ENCODE measurements at places on chromosomes 7 and 10.

DNA sequence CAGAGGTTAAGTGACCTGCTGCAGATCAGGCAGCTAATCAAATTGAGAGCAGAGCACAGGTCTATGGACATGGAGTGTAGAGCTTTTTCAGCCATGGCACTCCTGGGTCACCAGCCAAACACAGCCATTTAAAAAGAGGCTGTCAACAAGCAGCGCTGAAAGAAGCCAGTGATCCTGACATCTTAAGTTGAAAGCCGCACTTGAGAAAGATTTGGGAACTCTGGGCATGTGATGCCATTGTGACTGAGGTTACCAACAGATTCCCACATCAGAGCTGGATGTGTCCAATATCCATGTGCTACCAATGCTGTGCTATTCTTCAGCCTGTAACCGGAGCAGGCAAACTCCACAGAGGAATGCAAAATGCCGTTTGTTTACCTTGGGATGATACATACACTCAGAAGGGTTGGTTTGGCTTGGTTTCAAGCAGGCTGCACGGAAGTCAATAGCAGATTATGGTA, 56.2 kb upstream of the ABLIM1 start:
- no peak for DNase-seq

DNA sequence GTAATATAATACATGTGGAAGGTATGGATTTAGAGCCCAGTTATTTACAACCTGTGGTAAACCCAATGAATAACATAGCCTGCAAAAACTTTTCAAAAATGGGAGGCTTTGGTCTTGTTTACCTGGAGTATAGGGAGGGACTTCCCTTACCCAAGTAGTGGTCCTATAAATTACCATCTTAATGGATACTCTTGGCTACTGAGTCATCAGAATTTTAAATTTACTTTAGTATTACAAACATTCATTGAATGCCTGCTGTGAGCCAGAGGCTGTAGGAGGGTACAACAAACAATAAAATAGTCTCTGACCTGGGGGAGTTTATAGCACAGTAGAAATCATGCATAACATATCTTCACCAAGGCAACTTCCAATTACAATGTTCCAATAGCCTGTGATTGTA, 365.1 kb downstream of the BBS9 start:
- DNase-seq = no peak

DNA sequence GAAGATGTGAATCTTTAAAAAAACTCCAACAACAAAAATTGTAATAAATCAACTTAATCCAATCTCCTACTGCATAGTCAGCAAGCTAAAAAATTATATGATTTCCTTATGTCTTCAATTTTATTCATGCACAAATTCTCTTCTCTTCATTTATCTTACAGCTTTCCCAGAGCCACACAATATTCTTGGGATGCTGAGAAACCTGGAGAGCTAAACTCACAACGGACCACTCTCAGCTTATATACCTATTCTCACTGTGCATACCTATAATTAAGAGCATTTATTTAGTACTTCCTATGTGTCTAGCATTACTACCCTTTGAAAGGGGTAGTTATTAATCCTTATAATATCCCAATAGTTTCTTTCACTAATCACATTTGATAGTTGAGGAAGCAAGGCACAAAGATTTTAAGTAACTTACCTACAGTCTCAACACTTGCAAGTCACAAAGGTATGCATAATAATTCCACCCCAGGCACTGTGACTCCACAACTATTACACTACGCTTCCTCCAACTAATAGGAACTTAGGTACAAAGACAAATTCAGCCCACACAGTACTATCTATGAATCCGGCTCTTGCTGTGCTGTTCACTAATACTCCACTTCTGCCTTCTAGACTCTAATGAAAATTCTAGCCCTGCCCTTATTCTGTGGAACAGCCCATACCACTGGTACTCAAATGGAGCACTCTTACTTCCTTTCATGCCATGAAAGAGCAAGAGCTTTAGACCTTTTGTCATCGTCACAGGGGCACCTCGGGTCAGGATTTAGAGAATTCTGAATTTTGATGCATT, 5.1 kb downstream of the CCDC71L start:
- no peak for DNase-seq

DNA sequence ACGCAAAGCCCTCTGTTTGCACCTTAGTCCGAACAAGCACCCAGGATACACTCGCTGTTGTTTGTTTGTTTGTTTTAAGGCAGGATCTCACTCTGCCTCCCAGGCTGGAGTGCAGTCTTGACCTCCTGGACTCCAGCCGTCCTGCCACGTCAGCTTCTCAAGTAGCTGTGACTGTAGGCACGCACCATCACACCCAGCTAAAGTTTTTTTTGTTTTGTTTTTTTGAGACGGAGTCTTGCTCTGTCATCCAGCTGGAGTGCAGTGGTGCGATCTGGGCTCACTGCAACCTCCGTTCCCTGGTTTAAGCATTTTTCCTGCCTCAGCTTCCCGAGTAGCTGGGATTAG, 76.8 kb downstream of the CTBP2 start:
- DNase-seq = no peak

GRCh38 chr7:67947646-67948045, 951.0 kb downstream of the TYW1 start:
- DNase-seq = no peak

- DNase-seq = no peak
Observed at GRCh38 chr10:48652344-48652743, 32.3 kb upstream of the WDFY4 start.

DNA sequence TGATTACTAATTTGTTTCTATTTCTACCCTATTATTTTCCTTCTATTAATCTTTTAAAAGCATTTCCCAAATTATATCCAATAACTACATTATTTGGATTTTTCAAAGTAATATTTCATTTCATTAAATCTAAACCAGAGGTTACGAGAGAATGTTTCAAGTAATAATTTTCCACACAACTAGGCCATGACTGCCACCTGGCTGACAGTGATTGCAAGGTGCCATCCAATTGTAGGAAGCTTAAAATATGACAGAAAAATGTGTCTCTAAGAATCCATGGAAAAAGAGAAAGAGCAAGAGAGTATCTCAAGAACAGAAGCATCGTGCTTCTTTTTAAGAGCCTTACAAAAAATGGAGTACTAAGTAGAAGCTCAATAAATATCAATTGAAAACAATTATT, 48.7 kb downstream of the TPK1 start:
- no peak for DNase-seq

GRCh38 chr10:127195041-127195506, 1.3 kb downstream of the INSYN2A start:
- DNase-seq = no peak

- DNase-seq = no peak
Observed at GRCh38 chr10:12502526-12503274, 153.4 kb downstream of the CAMK1D start.

GRCh38 chr10:114393482-114393881, 10.8 kb downstream of the AFAP1L2 start:
- no peak for DNase-seq

- DNase-seq = no peak
Observed at GRCh38 chr7:49805371-49806007, 32.1 kb downstream of the VWC2 start.

DNA sequence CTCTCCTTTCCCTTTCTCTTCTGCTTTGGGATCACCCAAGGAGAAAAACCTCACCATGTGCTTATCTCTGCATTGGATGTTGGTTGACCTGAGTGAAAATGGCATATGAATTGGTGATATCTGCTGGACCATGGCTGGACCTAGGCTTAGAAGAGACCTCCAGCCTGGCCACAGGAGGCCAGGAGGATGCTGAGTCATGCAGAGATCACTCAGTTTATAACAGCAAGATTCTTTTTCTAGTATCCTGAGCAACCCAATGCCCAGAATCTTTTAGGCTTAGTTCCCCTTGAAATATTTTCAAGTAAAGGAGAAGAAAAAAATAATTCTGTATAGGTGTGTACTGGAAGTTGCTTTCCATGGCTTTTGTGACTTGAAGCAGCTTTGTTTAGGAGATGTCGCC, 236.3 kb downstream of the KLF6 start:
- no peak for DNase-seq

- DNase-seq = no peak
Observed at GRCh38 chr7:121006711-121007315, 18.3 kb downstream of the CPED1 start.

- no peak for DNase-seq
Observed at GRCh38 chr10:49751636-49752510, 10.2 kb downstream of the OGDHL start.

- no peak for DNase-seq
Observed at GRCh38 chr10:58385784-58386112, 538 bp downstream of the TFAM start.

DNA sequence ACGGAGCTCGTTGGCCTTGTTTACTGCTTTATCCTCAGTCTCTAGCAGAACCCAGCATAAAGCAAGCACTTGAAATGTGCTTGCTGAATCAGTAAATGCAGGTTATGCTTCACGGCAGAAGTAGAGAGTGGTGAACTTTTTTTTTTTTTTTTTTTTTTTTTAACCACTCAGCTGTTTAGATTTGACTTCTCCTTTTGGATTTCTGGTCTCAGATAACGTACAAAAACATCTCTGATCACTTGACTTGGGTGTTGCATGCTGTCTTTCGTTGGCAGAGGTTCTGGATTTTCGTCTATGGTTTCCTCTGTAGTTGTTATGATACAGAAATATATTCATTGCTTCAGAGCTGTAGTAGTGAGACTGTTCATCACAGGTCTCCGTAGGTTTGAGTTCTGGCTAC, 242.5 kb upstream of the HABP2 start:
- DNase-seq = no peak

DNA sequence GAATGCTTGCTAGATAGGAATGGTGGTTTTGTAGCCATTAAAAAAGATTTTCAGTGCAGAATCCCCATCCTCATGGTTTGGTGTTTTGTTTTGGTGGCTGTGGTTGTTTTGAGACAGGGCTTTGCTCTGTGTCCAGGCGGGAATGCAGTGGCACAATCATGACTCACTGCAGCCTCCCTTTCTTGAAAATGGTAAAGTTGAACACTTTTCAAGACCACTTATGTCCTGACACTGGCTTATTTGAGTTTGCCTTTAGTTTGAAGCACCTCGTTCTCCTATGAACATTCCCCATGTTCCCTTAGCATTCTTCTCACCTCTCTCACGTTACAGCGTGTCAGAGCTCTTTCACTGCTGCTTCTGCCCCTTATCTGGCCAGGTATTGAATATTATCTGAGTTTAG, 140.1 kb downstream of the LRRC4 start:
- DNase-seq = no peak

GRCh38 chr7:75925717-75926435, 10.9 kb downstream of the POR start:
- no peak for DNase-seq

DNA sequence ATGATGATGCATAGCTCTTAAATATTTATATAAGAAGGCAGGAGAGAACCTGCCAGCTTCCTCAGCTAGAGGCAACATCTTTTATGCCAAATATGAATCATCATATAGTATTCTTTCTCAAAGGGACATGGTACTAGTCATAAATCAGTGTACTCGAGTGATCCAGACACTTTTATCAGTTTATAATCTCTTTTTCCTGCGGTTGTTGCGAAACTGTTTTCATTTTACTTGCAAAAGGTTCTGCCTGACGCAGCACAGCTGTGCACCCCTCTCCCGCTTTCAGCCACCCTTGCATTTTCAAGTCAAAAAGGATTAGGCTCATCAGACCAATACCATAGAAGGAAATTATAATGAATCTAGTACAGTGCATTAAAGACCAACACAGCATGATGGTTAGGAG, 332.3 kb upstream of the PRKCQ start:
- no peak for DNase-seq

DNA sequence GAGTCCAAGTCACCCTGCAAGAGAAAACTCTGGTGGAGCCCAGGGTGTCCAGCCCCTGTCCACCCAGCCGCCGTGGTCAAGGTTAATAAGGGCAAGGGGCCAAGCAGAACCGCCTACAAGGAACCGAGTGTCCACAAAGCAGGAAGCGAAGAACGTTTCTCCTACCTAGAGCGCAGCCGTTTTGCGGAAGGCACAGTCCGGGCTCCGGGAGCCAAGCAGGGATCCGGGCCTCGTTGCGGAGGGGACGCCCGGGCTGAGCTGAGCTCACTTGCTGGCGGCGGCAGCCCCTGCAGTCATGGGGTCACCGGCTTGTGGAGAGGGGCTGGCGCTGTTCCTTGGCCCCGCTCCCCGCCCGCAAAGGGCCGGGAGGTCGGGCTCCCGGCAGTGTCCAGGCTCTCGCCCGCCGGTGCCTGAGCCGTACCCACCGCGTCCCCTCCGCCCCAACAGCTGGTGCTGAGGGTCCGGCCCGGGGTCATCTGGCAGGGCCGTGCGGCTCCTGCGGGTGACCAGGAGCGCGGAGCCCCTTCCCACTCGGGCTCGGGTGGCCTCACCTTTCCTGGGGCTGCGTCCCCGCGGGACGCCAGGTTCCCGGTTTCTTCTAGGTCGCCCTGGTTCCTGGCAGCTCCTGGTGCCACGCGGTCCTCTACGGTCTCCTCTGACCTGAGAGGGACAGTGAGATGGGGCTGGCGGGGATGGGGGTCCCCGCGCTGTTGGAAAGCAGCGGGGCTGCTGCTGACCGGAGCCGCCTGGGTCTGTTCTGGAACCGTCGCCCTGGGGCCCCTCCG, 14.0 kb upstream of the ZNF273 start:
- DNase-seq = no peak

Data from activated CD4-positive, alpha-beta T cell treated with anti-CD3 and anti-CD28 coated beads, Interleukin-2, amount 50 U/mL, for 4 hours (primary cell).